ENCODE measurements at places on chromosomes 1 and 21.

DNA sequence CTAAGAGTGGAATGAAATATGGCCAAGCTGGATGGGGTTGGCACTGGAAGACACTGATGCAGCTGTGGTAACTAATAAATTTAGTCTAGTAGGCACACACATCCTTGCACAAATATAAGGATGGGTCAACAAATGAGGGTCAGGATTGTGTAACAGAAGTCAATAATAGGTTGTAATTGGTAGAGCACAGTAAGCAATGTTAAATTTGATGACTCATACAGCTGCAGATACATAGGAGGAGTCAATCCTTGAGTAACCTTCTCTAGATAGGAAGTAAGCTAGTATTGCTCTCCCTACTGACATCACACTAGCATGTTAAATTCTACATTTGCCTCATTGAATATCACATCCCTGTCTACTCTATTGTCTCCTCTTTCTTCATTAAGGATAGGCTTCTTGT lies 332.1 kb downstream of the PTPRC start:
- DNase-seq = no peak

DNA sequence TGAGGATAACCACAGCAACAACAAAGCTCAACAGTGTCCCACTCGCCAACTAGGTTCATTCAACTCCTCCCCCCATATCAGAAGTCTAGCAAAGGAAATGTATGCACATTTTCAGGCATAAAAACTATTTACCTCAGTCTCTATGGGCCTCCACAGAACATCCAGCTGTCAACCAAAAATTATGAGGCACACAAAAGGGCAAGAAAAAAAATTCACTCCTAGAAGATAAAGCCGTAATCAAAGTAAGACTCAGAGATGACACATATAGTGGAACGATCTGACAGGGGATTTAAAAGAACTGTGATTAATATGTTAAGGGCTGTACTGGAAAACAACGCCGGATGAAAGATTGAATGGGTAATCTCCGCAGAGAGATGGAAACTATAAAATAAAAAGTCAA lies 158.7 kb downstream of the NTPCR start:
- DNase-seq = no peak

DNA sequence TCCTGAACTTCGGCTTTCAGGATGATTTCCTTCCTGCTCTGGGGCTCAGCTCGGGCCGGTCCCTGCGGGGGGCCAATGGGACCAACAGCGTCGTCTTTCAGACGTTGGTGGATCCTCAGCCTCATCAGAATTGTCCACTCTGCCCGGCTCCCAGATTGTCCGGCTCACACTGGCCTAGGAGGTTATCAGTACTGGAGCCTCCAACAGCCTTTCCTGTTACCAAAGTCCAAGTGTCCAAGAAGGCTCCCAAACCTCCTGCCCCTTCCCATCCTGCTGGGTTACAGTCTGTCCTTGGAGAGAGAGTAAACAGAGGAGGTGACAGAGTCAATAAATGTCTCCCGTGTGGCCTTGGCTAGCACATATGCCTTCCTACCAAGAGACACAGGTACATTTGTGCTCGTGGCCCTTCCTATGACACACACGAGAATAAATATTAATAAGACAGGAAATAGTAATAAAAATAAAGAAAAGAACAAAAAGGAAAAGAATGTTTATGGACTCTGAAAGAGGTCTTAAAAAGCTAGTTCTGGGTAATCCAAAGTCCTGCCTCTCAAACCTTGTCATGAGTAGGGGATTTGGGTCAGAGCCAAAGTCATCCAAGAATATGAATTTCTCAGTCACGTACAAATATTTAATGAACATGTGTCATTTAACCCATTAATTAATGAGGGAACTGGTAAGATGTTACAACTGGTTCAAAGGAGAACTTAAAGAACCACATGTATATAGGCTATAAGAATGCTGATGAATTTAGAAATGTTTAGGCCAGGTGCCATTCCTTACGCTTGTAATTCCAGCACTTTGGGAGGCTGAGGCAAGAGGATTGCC lies 80.8 kb upstream of the SLC2A1 start:
- DNase-seq = no peak

DNA sequence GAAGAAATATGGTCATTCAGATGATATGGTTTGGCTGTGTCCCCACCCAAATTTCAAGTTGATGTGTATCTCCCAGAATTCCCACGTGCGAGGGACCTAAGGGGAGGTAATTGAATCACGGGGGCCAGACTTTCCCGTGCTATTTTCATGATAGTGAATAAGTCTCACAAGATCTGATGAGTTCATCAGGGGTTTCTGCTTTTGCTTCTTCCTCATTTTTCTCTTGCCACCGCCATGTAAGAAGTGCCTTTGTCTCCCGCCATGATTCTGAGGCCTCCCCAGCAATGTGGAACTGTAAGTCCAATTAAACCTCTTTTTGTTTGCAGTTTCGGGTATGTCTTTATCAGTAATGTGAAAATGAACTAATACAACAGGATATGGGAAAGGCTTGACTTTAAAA lies 1.4 kb upstream of the DPM3 start:
- DNase-seq = no peak

- DNase-seq = no peak
These were observed 12.1 kb downstream of the EPHA10 start for GRCh38 chr1:37752583-37753471.

- no peak for DNase-seq
These were observed 346.8 kb downstream of the RRAGC start for GRCh38 chr1:38512789-38513188.

GRCh38 chr1:116404699-116405098 lies 31.7 kb downstream of the ATP1A1 start:
- DNase-seq = no peak

DNA sequence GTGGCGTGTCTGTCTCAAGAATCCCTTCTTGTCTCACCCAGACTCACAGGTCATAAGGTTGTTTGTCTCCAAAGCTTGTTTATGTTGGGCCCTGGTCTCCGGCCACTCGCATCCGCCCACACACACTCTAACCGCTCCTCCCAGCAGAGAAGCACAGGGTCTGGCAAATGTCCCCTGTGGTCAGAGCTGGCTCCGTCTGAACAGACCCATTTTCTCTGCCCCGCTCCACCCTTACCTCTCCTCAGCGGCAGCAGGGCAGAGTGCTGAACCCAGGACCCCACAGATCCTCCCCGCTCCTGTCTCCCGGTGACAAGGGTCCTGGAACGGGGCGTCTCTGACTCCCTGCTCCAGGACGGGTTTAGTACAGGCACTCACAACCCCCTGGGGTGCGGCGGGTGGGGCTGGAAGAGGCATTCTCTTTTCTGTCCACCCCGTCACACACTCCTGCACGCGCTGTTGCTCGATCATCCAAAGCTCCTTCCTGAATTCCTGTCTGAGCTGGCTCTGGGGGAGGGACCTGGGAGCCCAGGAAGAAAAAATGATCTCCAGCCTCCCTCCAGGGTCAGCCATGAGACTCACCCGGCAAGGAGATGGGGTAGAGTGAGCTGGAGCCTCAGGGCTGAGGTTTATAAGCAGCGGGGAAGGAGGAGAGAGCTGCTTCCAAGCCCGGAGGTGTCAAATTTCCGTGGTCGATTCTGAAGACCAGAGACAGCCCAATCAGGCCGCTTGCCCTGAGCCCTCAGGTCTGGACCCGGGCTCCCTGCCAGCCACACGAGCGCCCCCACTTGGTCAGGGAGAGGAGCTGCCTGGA lies at the start of gene S100A13:
Gene S100A13 (minus strand): TSS at position 602 of the 811 bp plus-strand sequence. CDS start 1,033 bp downstream, outside the sequence.
- DNase-seq = no peak

DNA sequence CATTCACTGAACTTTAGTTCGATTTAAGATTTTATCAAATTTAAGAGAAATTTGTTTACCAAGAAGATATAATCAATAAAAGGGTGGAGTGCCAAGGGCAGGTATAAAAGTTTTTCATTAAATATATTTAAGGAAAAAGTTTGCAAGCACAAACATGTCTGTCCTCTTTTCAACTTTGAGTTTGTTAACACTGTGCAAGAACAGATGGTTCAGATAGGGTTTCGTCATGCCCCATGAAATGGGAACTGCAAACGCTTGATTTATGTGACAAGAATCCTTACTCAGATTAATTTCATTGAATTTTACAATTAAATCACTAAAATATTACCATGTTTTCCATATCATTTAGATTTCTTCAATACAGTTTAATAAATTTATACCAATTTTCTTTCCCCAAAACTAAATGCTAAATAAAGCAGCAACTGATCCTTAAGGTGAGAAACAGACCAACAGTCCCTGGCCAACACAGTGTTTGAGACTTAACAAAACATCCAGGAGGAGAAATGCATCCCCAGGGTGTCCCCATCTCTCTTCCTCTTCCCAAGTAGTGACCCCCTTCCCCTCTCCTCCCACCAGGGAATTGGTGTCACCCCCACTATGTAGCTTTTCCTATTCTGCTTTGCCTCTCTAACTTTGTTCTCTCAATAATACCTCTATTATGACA lies 292.9 kb downstream of the LTN1 start:
- DNase-seq = no peak

DNA sequence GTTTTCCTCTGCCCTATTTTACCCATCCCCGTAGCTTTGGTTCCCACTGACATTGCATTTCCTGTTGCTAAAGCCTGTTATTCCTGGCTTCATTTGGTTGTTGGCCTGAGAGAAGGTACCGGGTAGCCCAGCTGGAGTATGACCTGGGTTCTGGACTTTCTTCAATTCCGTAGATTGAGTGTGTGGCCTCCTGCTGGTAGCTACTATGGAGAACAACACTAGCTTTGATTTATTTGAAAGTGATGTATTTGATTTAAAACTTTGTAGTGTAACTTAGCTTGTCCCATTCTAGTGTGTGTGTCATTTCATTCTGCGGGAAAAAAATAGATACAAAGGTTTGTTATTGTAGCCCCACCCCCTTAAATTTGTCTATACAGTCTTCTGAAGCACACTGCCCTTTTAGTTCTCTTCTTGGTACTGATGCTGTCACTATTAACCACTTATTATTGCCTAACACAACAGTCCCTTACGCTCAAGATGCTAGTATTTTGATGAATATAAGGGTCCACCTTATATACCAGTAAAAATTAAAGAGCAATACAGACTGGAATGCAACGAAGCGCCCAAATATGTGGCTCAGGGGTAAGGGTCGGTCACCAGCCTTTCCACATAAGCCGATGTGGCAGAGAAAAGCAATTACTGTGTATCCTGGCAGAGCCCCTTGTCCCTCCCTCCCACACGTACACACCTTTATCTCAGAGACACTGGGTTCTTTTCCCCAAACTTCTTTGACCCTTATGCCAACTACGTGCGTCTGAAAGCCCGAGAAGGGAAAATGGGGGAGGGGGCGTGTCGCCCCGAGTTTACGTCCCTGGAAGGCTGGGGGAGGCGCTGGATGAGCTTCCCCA lies 643 bp upstream of the MOV10 start:
- peak; percentile 38 for DNase-seq

GRCh38 chr1:26677306-26678115 lies 18.3 kb upstream of the ARID1A start:
- DNase-seq = peak; percentile 36

DNA sequence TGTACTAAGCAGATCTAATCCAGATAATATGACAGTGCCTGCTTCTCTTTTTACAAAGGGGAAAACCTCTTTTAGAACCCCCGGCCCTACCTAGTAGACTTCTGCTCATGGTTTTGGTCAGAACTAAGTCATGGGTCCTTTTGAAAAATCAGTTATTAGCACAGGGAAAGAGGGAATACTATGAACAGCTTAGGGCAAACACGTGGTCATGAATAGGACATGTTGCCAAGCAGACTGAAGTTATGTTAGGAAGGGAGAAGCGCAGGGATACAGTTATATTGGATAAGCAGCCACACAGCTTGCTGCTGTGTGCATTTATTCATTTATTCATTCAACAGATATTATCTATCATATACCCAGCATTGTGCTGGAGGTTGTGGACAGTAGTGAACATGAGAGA lies 25.3 kb upstream of the IGSF3 start:
- no peak for DNase-seq

DNA sequence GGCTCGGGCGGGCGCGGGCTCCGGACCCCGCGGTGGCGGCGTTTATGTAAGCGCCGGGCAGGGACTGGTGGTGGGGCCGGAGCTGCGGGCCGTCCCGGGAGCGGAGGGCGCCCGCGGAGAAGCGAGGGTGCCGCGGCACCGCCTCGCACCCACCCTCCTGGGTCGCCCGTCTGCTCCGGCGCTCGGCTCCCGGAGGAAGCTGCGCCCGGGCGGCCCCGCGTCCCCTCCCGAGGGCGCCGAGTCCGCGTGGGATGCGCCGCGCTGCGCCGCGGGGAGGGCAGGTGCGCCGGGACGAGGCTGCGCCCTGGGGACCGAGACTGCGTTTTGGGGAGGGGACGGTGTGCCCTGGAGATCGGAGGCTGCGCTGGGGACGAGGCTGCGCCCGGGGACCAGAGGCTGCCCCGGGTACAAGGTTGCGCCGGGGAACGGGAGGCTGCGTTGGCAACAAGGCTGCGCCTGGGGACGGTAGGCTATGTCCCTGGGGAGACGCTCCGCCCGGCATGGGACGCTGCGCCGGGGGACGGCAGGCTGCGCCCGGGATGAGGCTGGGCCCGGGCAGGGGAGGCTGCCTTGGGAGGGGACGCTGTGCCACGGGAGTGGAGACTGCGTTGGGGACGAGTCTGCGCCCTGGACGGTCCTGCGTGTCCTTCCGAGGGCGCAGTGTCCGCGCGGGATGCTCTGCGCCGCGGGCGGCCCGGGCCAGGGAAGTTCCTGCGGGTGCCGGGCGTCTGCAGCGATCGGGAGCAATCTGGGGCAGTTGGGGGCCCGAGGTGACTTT lies 627 bp downstream of the ADARB1 start:
- no peak for DNase-seq

- DNase-seq = no peak
These were observed 44.3 kb downstream of the TMEM51 start for GRCh38 chr1:15197591-15198447.

DNA sequence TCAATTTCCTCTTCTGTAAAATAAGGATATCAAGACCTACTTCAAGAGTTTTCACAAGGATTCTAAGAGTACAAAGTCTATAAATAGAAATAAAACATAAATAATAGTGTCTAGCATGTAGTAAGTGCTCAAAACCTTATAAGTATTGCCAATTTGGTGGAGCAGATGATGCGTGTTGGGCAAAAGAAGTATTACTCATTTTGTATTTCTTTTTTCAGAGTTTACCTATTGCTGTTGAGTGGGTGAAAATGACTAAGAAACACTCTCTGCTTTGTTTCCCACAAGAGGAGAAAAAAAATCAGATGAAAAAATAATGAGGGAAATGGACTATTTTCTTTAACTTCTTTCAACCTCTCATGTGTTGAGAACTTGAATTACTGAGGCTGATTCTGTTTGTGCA lies 103.3 kb upstream of the KCNK2 start:
- DNase-seq = no peak

DNA sequence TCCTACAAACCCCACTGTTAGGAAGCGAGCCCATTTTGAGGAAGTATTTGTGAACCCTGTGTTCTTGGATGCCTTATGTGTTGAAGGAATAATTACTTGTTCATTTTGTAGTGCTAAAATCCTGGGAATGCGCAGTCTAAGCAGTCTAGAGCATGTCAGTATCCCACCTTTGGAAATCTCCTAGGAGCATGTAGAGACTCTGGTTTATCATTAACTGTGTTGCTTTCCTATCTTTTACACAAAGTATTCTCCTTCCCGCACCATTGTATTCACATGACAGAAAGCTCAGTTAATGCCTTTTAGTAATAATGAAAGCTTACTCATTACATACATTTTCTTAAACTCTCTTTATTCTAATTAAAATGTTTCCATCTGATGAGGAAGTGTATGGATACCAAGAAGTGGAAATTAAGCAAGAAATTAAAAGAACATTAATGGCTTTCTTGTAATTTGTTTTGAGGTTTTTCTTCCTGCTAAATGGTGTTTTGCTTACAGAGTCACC lies 99.4 kb downstream of the CAMTA1 start:
- DNase-seq = no peak
